GM10248 (cell line): ENCODE measurements at places on chromosomes 16 and 17.
A peak's percentile ranks its signal among the peaks of the same experiment; 100 is the strongest.

DNA sequence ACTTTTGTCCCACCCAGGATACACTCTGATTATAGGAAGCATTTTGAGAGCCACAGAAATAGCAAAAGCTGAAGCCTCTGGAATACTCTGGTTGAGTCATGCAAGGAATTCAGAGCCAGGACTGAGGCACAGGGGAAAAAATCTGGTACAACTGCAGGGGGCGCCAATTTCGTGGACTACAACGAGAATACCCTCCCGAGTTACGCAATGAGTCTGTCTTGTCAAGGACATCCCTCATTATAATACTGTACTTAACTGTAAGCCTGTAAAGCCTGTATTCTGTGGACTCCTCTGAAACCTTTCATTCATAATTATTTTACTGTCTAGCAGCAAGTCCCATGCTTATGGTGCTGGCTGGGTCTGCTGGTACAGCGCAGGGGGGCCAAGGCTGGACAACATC lies 7.8 kb downstream of the HOXB1 start:
- DNase-seq = no peak

GRCh38 chr17:18198530-18198929 lies 14.9 kb downstream of the ALKBH5 start:
- DNase-seq = no peak

- peak; percentile 35 for DNase-seq
Measured at GRCh38 chr16:30904114-30904780, 7.8 kb downstream of the CTF1 start.

DNA sequence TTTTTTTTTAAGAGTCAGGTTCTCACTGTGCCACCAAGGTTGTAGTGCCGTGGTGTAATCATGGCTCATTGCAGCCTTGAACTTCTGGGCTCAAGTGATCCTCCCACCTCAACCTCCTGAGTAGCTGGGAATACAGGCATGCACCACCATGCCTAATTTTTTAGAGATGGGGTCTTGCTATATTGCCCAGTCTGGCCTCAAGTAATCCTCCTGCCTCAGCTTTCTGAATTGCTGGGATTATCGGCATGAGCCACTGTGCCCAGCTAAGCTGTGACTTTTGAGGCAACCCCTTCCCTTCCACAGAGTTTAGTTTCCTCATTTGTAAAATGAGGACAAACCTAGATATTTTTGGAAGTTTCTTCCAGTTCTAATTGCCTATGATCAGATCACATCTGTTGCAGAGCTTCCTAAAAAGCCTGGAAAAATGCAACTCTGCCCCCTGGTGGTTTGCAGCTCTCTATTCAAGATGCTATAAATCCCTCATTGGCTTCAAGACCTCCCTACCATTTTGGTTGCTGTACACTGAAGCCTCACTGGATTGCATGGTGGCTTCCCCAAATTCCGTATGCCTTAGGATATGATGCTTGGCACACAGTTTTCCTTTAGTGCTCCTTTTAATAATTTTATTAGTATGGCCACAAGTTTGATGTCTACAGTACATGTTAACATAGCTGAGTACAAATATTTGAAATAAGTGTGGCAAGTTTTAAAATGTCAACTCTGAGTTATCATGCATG lies 19.3 kb downstream of the GDE1 start:
- DNase-seq = peak; percentile 54

DNA sequence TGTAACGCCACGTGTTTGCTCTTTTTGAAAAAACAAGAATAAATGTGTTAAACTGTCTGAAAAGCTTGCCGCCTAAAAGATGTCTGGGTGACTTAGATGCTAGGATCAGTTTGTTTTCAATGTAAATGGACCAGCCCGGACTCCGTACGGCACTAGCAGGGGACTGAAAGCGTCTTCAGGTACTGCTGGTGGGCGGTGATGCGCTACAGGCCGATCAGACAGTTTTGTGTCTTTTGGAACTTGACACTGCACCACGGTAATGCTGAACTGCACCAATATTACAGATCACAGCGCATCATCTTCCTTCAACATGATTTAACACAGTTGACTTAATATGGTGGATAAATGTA lies 727 bp upstream of the MBTPS1 start:
- peak; percentile 47 for DNase-seq

GRCh38 chr16:50925758-50926357 lies 184.0 kb downstream of the CYLD start:
- no peak for DNase-seq

GRCh38 chr16:88732172-88732960 lies 26.1 kb downstream of the CTU2 start:
- no peak for DNase-seq

DNA sequence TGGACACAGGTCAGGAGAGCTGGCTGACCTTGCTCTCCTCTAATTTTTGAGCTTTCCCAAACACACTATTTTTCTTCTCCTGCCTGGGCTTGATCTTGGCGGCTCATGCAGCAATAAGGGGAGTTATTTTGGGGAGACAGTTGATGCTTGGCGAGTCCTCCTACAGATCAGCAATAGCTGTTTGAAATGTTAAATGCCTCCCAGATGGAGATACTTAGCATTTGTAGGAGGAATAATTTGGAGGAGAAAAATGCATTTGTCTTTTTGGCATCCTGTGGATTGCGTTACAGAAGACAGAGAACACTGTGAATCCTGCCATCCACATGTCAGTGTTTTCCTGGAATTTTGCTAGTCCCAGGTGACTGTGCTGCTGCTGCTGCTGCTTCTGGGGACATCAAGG lies 328.0 kb upstream of the XYLT1 start:
- no peak for DNase-seq

DNA sequence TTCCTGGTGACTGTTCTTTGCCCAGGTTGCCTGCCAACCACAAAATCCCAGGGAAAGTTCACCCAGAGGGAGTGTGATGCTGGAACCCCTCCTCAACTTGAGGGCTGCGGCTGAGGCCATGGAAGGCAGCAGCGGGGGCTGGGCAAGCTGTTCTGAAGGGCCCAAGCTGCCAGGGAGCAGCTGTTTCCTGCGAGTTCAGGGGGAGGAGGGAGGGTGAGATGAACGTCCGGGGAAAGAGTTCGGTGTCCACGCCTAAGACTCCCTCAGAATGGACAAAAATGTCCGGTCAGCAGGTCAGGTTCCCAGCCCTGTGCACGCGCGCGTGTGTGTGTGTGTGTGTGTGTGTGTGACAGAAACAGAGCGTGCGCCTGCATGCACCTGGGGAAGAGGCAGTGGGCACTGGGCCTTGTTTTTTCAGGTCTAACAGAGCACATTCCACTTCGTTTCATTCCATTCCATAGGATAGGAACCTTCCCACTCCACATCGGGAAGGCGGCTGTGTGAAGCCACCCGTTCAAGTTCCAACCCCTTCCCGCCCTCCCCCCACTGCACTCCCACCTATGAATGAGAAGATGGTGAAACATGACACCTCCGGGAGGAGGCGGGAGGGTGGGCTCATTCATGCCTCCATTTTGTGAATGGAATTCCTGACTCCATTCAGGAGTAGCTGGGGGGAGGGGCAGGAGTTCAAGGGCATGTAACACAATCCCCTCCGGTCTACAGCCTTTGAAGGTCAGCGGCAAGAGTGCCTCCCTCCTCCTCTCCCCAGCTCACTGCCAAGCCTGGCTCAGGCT lies 15.7 kb downstream of the ETV4 start:
- DNase-seq = no peak

DNA sequence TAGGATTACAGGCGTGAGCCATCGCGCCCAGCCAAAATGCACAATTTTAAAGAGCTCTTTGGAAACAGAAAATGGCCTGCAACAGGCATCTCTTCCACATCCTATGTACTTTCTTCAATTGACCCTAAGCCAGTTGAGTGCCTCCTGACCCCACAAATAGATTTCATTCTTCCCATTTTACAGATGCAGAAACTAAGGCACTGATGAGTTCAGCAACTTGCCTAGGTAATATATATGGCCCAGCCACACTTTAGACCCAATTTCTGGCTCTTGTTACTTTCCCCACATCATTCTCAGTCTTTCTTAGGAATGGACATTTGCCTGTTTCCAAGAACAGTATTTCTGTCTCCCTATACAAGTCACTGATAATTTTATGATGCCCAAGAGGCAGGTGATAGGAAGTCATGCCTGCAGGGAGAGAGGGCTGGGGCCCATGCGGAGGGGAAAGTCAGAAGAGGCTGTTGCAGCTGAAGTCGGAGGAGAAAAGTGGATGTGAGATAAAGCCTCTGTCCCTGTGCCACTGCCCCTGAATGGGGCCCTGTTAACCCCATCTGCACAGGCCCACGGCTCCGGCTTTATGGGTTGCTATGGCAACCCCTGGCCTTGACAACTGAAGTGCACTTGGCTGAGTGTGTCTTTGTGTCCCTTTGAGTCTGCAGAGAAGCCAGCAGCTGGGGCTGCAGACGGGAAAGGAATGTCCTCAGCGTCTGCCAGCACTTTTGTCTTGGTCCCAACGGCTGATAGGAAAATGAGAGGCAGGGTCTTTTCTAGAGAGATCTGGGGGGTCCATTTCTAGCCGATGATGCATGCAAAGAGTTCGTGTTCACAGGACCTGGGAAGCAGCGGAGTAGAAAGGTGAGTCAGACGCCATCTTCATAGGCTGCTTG lies 45.9 kb downstream of the ABAT start:
- peak; percentile 37 for DNase-seq

GRCh38 chr17:9150446-9151090 lies 129.3 kb downstream of the NTN1 start:
- DNase-seq = no peak

GRCh38 chr17:42642336-42642735 lies 16.7 kb upstream of the TUBG2 start:
- DNase-seq = no peak

- no peak for DNase-seq
Measured at GRCh38 chr16:65323655-65324237, 201.9 kb upstream of the CDH11 start.

DNA sequence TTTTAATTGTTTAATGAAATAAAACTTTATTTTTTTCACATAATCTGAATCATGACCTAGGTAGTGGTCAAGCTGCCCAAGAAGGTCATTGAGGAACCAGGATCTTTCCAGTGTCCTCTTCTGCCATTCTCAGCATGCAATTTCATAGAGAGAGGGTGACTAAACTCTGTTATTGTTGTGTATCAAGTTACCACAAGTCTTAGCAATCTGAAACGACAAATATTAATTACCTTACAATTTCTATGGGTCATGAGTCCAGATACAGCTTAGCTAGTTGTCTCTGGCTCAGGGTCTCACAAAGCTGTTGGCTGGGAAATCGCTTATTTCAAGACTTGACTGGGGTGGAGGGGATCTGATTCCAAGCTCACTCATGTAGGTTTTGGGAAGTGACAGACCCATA lies 37.6 kb downstream of the FTO start:
- no peak for DNase-seq

- no peak for DNase-seq
Measured at GRCh38 chr17:33284022-33284421, 9.1 kb downstream of the ASIC2 start.

DNA sequence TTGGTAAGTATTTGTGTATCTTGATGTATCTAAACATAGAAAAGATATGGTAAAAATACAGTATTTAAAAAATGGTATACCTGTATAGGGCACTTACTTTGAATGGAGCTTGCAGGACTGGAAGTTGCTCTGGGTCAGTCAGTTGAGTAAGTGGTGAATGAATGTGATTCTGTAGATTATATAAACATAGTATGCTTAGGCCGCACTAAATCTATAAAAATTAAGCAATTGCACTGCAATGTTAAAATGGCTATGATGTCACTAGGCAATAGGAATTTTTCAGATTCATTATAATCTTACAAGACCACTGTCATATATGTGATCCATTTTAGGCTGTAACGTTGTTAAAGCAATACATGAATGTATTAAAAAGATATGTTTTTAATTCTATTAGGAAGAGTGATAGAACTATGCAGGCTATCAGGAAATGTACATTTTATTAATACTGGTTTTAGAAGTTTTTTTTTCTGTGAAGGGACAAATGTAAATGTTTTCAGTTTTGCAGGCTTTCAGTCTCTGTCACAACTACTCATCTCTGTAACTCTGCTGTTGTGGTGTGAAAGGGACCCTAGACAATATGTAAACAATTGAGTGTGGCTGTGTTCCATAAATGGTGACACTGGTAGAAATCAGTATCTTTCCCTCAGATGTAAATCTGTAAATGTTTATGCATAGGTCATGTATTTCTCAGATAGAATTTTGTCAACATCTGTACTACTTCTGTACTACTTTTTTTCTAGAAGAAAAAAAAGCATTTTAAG lies 10.5 kb downstream of the CBFB start:
- DNase-seq = no peak

GRCh38 chr17:7650509-7651096 lies at the start of gene ATP1B2:
TSS of gene ATP1B2 (plus strand) at chr17:7650926. CDS start at chr17:7651519, 593 bp downstream.
- DNase-seq = peak; percentile 83

- no peak for DNase-seq
Measured at GRCh38 chr17:39195568-39196160, 1.8 kb downstream of the CACNB1 start.

DNA sequence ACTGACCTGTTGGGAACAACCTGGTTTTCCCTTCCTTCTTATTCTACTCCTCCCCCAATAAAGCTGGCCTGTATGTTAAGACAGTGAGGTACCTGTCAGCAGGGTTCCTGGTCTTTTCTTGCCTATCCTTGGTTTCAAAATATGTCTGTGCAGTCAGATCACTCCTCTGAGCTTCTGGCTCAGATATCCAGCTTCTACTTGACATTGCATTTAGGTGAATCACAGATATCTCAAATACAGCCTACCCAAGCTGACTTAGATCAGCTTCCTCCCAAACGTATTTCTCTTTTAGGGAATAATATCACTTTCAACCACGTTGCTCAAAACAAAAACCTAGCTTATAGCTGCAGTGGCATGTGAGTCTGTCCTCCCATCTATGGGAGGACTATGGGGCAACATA lies 48.7 kb downstream of the TEX14 start:
- no peak for DNase-seq

- peak; percentile 67 for DNase-seq
Measured at GRCh38 chr16:47046726-47047523, 73.5 kb upstream of the DNAJA2 start.

DNA sequence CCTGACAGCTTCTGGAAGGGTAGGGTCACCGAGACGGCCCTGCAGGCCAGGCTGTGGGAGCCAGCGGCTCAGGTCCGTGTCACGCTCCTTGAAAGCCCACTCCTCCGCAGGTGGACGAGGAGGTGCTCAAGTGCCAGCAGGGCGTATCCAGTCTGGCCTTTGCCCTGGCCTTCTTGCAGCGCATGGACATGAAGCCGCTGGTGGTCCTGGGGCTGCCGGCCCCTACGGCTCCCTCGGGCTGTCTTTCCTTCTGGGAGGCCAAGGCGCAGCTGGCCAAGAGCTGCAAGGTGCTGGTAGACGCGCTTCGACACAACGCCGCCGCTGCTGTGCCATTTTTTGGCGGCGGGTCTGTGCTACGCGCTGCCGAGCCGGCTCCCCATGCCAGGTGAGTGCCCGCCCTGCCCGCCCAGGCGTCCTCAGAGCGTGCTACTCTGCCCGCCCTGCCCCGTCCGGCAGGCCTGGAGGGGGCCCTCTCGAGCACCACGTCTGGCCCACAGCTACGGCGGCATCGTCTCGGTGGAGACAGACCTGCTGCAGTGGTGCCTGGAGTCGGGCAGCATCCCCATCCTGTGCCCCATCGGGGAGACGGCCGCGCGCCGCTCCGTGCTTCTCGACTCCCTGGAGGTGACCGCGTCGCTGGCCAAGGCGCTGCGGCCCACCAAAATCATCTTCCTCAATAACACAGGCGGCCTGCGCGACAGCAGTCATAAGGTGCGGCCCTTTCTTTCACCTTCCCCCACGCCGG lies 1.3 kb downstream of the NAGS start:
- DNase-seq = peak; percentile 57
